ENCODE measurements at places on chromosomes 5 and 9. TPM values are rescaled to one million over a fixed set of nuclear protein-coding genes. Genes with fewer than 3 reads are reported as not detected.

The SV2C gene
- 0.14 TPM for total RNA-seq

The PTGDS gene
- total RNA-seq = not detected

The BRINP1 gene
- total RNA-seq = not detected

The IL9 gene
- total RNA-seq = not detected

The GDNF gene
- total RNA-seq = not detected

The TNFSF15 gene
- total RNA-seq = 0.42 TPM

The OTP gene
- total RNA-seq = not detected

The SPINK6 gene
- total RNA-seq = 10.8 TPM

The PAEP gene
- total RNA-seq = not detected

Measured in airway epithelial cell (primary cell).